BJ (cell line): ENCODE measurements at places on chromosomes 12 and 14.
A peak's percentile ranks its signal among the peaks of the same experiment; 100 is the strongest.

GRCh38 chr14:102901633-102902032 lies 20.8 kb upstream of the AMN start:
- DNase-seq, result no peak

DNA sequence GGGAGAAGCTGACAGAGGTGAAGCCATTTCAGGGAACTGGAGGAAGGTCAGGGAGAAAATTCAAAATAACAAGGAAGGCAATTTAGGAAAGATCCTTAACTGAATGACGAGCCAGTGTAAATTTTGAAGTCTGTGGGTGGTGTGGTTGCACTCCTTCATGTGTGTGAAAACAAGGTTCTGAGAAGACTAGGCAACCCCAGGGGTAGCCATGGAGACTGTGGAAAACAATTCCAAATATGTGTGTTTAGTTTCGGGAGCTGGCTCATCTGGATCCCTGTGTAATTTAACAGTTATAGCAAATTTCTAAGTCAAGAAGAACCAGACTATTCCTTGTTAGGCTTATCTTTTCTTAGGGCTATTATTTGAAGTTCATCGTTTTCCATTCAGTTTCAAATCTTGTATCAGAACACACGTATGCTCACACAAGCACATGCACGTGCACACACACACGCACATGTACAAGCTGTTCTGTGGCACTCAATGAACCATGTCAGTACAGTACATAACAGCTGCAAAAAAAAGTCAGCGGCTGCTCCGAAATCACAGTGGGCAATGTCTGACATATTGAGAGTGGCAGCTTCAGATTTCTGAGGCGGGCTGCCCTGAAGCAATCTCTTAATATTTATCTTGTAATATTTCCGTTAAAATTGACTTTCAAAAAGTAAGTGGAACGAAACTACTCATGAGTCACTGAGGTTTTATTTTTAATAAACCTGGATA lies 411.2 kb downstream of the AEBP2 start:
- DNase-seq, result peak; percentile 23

GRCh38 chr14:44914849-44915248 lies 46.9 kb downstream of the KLHL28 start:
- no peak for DNase-seq

GRCh38 chr12:131850856-131851559 lies 22.8 kb downstream of the MMP17 start:
- DNase-seq, result no peak

DNA sequence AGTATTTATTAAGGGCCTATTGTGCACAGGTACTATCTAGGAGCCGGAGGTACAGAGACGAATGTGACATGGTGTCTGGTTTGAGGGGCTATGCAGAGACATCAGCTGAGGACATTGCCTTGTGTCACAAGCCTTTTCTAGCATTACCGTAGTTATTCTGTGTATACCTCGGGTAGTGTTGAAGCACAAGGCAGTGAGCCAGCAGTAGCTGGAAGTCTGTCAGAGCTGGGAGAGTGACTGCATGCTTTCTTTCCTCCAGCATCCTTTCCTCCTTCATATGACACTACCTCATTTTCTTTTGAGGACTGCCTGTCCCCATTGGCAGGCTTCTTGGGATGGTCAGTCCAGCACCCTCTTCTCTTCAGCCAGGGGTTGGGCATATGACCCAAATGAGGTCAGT lies 77.0 kb downstream of the POLR3B start:
- no peak for DNase-seq
